SK-N-SH treated with all-trans-retinoic acid at 6 μM for 48 hours (cell line): ENCODE measurements at places on chromosomes 3 and 15.

DNA sequence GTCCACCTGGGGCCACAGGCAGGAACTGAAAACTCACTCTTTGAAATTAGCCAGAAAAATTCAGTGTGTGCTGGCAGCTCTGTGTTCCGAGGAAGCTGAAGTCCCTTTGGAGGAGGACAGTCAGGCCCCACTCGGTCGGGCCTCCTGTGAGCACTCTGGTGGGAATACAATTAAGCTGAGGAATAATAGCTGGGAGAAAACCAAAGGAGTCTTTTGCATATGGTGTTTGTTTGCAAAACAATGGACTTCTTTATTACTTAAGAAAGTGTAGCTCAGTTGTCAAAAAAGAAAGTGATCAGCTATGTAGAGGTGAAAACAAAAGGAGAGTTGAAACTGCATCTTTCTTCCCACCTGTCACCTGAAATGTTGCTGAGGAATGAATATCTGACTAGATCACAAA lies 202.5 kb downstream of the MEIS2 start:
- 0 out of 3 replicates have a peak, but pooled peaks have one; percentile 9 for ATAC-seq

DNA sequence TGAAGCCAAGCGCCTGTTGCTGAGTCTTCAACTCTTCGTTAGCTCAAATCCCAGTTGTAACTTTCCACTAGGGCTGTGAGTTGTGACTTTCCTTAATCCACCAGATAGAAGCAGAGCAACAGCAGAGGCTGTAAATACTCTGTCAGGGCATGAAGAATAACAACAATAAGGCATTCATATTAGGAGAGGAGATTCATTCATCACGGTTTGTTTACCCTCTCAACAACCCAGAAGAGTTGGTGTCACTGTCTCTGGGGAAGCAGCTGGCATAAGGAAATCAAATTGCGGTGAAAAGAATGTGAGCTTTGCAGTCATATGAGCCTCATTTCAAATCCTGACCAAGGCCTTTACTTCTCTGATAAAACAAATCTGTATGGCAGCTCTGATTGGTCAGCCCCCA lies 184.8 kb downstream of the SHQ1 start:
- ATAC-seq = no peak

GRCh38 chr3:169591159-169591951 lies 72.2 kb downstream of the MECOM start:
- ATAC-seq = no peak

DNA sequence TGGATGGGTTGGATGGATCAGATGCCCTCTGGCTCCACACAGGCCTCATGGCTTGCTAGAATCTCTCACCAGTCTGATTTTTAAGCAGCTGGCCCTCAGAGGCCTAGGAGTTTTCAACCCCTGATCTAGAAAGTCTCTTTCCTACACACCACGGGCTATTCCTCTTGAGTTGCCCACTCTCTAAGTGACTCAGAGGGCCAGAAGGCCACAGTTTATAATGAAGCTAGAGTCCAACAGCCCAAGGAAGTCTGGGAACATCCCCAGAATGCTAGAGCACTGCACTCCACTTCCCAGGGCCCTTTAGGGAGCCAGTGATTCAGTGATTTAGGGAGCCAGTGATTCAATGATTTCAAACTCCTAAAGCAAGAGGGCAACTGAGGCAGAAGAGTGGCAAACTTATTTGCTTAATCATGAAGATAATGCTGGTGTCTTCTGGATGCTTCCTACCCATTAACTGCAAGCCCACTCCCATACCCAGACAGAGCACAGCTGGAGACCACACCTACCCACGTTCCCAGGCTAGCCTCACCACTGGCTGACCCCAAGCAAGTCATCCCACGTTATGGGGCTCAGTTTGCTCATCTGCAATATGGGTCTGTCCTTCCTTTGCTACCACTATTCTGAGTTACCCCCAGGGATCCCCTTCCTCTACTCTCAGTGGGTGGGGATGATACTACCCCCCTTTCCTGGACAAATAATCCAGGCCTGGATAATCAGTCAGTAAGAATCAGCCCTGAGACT lies 36.7 kb downstream of the ABTB1 start:
- ATAC-seq = no peak

GRCh38 chr15:84840255-84840654 lies 23.1 kb downstream of the ALPK3 start:
- ATAC-seq = no peak

DNA sequence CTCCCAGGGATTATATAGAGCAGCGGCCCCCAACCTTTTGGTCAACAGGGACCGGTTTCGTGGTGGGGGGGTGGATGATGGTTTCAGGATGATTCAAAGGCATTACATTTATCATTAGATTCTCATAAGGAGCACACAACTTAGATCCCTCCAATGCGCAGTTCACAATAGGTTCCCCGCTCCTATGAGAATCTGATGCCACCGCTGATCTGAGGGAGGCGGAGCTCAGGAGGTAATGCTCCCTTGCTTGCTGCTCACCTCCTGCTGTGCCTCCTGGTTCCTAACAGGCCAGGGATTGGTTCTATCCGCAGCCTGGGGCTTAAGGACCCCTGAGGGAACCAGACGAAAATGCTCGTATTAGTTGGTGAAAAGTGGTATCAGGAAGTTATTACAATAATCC lies 1.3 kb upstream of the HACD2 start:
- peak; percentile 55 for ATAC-seq
